Liver (tissue), 10 donors: ENCODE measurements at places on chromosomes 16 and 17.

DNA sequence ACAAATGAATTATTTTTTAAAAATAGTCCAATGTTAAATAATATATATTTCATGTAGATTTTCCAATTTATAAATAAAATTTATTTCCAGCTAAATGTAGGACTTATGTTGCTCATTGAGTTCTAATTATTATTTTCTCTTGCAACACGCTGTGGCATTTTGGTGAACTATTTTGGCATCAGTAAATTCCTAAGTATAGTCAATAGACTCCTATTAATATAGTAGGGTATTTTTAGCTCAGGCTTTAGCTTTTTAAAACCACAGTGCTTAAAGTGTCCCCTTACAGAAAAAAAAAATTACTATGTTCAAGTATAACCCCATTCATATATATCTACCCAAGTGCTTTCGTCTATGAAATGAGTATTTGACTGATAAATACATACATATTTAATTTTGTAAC, 919.2 kb upstream of the SOX9 start:
- DNase-seq = no peak

GRCh38 chr16:89071686-89072547, 21.7 kb upstream of the ACSF3 start:
- no peak for DNase-seq

DNA sequence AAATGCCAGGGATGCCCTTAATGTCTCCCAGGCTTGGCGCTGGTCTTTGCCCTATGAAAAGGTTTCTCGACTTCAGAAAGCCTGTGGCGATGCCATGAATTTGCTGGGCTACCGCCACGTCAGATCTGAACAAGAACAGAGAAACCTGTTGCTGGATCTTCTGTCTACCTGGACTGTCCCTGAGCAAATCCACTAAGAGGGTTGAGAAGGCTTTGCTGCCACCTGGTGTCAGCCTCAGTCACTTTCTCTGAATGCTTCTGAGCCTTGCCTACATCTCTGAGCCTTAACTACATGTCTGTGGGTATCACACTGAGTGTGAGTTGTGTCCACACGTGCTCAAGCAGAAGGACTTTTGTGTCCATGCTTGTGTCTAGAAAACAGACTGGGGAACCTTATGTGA, 11.4 kb downstream of the CHST4 start:
- peak; percentile 51 for DNase-seq

- DNase-seq = no peak
Measured at GRCh38 chr17:68711858-68712257, 110.7 kb upstream of the FAM20A start.

GRCh38 chr16:27779641-27780164, 229.8 kb downstream of the KATNIP start:
- no peak for DNase-seq

GRCh38 chr17:28071891-28072606, 29.6 kb downstream of the NLK start:
- DNase-seq = no peak

GRCh38 chr17:49891694-49892389, 44.0 kb upstream of the TAC4 start:
- no peak for DNase-seq

- DNase-seq = no peak
Measured at GRCh38 chr16:55294931-55295342, 29.1 kb upstream of the IRX6 start.

- no peak for DNase-seq
Measured at GRCh38 chr16:24509536-24509935, 29.8 kb upstream of the RBBP6 start.

DNA sequence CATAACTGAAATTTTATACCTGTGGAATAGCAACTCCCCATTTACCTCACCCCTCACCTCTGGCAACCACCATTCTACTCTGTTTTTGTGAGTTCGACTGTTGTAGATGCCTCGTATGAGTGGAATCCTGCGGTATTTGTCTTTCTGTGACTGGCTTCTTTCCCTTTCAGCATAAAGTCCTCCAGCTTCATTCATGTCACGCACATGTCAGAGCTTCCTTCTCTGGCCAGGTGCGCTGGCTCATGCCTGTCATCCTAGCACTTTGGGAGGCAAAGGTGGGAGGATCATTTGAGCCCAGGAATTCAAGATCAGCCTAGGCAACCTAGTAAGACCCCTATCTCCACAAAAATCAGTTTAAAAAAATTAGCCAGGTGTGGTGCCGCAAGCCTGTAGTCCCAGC, 278.4 kb downstream of the PARN start:
- DNase-seq = no peak

- DNase-seq = no peak
Measured at GRCh38 chr16:49866595-49867071, 10.7 kb upstream of the ZNF423 start.

DNA sequence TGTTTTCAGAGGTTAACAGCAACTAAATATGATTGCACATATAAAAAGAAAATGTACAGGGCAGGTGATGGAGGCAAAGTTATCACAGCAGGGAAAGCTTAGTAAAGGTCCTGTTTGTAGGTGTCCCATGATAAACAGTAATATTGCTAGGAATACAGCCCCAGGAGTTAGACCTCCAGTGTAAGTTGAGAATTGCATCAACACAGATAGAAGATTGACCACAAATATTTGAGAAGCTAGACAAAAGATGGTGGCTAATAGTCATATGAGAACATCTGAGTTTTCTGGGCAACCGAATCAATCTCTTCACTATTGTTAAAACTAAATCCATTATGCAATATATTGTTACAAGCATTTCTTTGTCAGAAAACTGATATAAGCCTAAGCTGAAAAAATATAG, 152.6 kb downstream of the CDH11 start:
- no peak for DNase-seq

GRCh38 chr17:65064452-65065019, 8.0 kb upstream of the GNA13 start:
- DNase-seq = no peak

- DNase-seq = no peak
Measured at GRCh38 chr16:75687361-75687760, 10.6 kb upstream of the CPHXL2 start.

- DNase-seq = no peak
Measured at GRCh38 chr17:28693869-28694268, 17.8 kb downstream of the PROCA1 start.

DNA sequence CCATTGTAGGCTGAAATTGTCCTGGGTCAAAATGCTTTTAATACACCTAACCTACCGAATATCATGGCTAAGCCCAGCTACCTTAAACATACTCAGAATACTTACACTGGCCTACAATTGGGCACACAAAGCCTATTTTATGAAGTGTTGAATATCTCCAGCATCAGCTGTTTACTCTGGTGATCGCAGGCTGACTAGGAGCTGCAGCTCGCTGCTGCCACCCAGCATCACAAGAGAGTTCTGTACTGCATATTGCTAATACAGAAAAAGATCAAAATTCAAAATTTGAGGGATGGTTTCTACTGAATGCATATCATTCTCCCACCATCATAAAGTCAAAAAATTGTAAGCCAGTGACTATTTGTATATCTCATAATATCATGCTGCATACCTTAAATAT, 55.3 kb downstream of the ULK2 start:
- no peak for DNase-seq

DNA sequence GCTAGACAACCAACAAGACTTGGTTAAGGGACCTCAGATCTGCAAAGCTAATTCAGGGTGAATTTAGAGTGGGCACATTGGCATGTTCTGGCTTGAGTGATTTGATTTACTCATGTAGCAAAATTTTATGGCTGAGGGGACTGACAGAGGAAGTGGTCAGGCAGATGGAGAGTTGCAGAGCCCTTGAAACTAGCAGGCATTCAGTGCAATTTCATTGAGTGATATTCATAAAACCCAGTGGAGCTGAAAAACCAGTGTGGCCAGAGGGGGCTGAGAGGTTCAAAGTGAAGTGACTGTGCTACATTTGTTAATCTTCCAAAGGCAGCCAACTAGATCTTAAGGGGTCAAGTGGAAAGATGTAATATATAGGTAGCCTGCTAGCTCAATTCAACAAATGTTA, 2.2 kb upstream of the TMEM94 start:
- DNase-seq = no peak

DNA sequence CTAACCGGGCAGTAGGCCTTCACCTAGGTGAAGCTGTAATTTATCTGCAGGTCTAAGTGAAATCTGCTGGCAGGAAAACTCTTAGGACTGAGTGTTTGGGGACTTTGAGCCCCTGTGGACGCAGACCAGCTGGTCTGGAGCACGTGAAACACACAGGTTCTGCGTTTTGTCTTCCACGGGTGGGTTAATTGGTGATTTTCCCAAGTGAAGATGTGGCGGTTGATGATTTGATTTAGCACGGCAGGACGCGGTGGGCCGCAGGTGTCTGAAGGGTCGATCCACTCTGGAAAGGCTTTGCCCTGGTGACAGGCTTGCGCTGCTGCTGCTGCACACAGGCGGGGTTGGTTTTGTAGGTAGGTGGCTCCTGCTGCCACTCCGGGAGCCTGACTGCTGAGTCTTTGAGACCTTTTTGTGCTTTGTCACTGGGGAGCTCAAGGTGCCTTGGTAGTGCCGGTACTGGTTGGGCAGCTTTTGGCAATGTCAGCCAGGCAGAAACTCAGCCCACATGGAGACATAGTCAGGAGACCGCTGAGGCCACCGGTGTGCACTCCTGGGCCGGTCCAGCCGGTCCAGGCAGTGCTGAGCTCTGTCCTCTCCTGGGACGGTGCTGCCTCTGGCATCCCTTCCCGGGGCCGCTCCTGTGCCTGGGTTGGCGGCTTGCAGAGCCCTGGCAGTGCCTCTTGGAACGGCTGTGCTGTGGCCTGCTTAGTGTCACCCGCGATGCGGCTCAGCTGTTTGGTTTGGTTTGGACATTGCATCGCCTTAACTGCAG, 2.3 kb downstream of the BAIAP2 start:
- no peak for DNase-seq

- DNase-seq = no peak
Measured at GRCh38 chr16:68319185-68319908, 8.5 kb downstream of the PRMT7 start.

- no peak for DNase-seq
Measured at GRCh38 chr17:49821916-49822315, 26.0 kb downstream of the TAC4 start.

- DNase-seq = no peak
Measured at GRCh38 chr16:79497606-79498350, 102.8 kb downstream of the MAF start.

DNA sequence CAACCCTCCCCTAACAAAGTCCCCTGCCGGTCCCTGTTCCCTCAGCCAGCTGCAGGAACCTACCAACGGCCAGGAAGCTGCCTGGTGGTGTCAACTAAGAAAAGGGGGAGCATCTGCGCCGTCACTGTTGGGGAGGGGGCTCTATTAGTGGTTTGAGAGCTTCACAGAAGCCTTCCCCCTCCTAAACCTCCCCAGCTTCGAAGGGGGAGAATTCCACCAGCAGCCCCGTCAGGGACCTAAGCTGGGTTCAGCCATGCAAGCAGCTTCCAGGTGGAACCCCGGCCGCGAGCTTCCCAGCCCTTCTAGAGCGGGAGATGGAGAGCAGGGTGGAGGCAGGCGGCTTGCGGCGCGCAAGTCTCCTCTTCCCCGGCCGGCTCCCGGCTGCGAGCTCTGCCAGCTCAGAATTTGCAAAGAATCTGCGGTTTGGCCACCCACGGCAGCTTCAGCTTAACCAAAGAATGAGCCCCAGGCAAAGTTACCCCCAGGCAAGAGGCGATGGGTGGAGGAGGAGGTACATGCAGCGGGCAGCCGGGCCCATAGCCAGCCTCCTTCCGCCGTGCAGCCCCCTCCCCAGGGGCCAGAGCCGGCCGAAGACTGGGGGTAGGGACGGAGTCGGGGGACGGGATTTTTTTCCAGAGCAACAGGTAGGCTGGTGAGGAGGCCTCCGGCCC, 33.7 kb downstream of the DDX19A start:
- no peak for DNase-seq

GRCh38 chr17:3796110-3796821, 4.7 kb downstream of the ITGAE start:
- DNase-seq = no peak

- no peak for DNase-seq
Measured at GRCh38 chr16:16925432-16925831, 545.3 kb downstream of the XYLT1 start.

GRCh38 chr17:9672691-9673090, 27.4 kb downstream of the USP43 start:
- DNase-seq = no peak

DNA sequence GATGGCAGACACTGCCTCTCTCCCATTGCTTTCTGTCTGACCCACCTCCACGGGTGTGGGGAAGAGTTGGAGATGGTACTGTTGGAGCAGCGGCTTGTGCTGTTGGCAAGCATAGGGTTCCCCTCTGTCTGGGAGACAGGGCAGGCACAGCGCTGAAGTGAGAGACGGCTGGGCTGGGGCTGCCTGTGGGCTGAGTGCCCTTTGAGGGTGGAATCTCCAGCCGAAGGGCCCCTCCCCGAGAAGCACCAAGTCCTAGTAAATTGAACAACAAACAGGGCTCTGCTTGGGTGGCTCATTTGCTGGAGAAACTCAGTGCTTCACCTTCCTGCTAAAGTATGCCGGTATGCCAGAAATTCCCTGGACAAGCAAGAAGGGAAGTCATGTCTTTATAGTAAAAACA, 79.7 kb downstream of the KSR1 start:
- no peak for DNase-seq

DNA sequence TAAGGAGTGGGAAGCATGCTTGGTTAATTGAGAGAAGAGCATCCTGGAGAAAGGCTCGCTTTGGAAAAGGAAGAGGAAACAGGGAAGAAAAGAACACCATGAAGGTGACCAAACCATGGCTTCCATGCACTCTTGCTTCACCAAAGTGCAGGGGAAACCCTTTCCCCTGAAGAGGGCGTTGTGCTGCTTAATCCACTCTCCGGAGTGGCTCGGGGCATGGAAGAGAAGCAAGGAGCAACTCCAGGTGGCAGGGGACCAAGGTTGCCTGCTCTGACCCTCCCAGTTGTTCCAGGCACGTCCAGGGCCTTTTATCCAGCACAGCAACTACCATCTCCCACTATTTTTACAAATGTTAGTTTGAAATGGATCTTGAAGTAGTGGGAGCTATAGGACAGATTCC, 108.1 kb downstream of the STX8 start:
- DNase-seq = no peak

DNA sequence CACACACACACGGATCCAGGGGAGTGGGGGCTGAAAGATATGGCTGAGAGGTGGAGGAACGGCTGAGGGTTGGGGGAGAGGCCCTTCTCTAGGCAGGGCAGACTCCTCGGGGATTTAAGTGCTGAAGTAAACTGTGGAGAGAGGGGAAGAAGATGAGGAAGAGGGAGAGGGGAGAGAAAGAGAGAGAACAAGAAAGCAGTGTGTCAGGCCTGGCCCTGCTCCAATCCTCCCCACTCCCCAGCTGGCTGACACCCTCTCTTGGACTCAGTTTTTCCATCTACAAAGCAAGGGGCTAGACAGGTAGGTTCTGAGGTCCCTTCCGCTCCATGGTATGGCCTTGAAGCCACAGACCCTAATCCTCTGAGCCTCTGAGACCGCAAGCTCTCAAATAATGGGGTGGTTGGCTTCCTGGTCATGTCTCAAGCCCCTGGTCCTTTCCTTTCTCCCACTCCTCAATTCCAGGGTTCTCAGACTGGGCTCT, 2.0 kb downstream of the VAMP2 start:
- no peak for DNase-seq

- DNase-seq = no peak
Measured at GRCh38 chr17:20066253-20066652, 57.1 kb downstream of the SPECC1 start.
